ENCODE measurements at places on chromosomes 2 and 18.

GRCh38 chr2:187319441-187320108 is 128.5 kb downstream of the CALCRL start:
- DNase-seq: no peak

GRCh38 chr2:142321706-142322280 is 191.0 kb upstream of the LRP1B start:
- DNase-seq: no peak

DNA sequence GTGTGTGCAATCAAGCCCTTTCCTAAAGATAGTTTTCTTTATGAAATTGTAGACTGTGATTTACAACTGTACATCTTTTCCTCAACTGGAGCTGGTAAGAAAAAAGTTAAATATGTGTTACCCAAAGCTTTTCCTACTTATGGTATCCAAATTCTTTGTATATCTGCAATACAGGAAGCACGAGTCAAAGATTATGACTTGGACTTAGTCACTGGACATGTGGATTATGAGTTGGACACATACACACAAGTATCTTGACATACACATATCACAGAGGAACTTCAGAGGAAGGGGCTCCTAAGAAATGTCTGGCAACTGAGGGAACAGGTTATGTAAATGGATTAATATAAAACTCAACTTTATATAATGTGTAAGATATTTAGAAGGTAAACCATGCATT is 35.2 kb downstream of the PRELID3A start:
- no peak for DNase-seq

GRCh38 chr2:677959-678550 is 849 bp upstream of the TMEM18 start:
- DNase-seq: no peak

- no peak for DNase-seq
Observed at GRCh38 chr2:231987124-231987727, 25.7 kb downstream of the DIS3L2 start.

DNA sequence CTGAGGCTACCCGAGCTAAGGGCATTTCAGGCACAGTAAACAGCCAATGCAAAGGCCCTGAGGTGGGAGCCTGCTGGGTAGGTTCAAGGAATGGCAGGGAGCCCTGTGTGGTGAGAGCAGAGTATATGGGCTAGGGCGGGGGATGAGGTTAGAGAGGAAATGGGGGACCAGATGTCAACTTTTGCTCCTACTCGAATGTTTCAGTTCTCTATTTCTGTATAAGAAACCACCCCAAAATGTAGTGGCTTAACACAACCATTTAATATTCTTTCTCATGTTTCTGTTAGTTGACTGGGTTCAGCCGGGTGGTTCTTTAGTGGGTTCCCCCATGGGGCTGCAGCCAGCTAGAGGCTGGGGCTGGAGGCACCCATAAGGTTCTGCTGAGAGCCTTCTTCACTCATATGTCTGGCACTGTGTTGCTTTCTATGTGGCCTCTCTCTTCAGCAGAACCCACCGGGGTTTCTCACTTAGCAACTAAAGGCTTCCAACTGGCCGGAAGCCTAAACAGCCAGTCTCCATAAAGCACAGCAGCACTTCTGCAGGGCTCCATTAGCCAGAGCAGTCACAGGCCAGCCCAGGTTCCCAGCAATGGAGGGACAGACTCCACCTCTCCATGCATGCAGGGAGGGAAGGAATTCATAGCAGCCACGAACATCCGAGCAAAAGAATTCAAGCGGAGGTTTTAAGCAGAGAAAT is 5.6 kb upstream of the ATOH8 start:
- DNase-seq: no peak

- DNase-seq: no peak
Observed at GRCh38 chr2:232234922-232235615, 143.5 kb upstream of the ALPP start.

DNA sequence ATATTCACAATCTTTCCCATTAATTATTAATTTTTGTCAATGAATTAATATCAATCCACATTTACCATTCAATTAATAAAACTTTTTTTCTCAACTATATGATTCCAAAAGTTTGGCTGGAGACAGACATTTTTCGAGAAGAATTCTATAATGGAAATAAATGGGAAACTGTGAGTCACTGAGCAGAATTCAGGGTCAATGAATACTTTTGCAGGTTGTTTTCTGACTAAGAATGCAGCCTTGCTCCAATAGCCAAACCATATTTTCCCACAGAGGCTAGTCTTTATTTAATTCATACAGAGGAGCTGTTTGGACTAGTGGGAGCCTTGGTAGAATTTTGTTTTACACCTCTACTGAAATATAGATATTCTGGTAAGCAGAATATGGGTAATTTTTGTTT is 82.3 kb downstream of the ARHGAP28 start:
- no peak for DNase-seq

GRCh38 chr18:51907687-51908597 is 432.1 kb upstream of the DCC start:
- DNase-seq: no peak

DNA sequence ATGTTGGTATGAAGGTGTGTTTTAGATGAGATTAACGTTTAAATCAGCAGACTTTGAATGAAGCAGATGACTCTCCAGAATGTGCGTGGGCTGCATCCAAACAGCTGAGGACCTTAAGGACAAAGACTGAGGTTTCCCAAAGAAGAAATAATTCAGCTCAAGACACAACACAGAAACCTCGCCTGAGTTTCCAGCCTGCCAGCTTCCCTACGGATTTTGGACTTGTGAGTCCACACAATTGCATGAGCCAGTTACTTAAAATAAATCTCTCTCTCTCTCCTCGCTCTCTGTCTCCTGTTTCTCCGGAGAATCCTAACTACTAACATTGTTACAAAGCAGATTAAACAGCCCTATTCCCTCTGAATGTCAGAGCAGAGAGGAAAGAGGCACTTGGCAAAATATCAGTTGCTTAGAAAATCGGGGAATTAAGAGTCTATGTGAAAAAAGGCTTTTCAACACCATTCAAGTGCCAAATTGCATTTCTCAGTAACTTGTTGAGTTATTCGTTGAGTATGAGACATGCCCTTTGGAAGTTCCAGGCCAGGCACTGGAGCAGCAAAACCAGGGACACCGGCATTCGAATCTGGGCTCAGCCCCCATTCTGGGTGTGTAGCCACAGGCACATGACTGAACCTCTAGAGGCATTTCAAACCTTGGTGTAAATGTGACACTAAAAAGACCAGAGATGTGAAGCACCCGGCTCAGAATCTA is 174.6 kb upstream of the PID1 start:
- no peak for DNase-seq

DNA sequence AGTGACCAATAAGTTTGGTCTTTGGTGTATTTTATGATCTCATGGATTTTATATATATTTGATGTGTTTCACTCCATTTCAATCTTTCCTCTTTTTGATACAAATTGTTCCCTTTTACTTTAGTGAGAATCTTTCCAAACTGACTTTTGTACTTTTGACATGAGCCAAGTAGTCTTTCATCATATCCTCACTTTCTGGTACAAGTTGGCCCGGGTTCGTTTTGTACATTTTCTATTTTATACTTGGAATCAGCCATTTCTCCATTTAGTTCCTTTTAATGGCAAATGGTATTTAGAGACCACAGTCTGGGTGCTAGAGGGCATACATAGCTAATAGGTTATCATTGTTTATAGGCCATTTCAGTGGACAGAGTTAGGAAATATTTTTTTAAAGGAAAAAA is 147.9 kb upstream of the MYO3B start:
- DNase-seq: no peak

- DNase-seq: no peak
Observed at GRCh38 chr2:227761740-227762476, 16.2 kb downstream of the SCYGR8 start.
